ENCODE measurements at places on chromosomes 3 and 15. TPM values are rescaled to one million over a fixed set of nuclear protein-coding genes. Genes with fewer than 3 reads are reported as not detected.

- DNase-seq = peak; percentile 43
Measured at GRCh38 chr3:45583021-45583851, 11.3 kb upstream of the LIMD1 start.

DNA sequence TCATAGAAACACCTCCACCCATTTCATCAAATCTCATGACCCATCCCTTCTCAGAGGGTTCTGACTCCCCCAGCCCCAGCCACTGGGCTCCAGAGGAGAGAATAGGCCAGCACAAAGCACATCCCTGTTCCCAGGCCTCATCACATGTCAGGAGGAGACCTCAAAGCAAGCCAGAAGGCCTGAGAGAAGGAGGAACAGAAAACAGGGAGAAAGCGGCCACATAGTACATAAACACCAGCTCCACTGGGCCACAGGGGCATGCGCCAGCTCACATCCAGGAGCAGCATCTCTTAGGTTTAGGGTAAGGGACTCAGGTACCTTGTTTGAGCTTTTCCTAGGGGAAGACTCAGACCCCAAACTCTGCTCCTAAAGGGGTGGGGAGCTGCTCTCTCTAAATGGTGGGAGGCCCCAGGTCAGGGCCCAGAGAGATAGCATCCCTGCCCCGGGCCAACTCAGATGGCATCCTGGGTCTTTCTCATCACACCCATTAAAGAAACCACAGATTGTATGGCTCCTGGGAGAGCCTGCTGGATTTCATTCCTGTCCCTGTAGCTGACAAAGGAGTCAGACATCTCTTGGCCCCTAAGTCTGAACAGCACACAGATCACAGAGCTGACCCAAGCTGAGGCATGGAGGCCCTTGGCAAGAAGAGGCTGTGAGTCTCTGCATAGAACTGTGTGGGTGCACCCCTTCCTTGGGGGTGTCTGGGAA lies 2.5 kb downstream of the SHF start:
- DNase-seq = no peak

DNA sequence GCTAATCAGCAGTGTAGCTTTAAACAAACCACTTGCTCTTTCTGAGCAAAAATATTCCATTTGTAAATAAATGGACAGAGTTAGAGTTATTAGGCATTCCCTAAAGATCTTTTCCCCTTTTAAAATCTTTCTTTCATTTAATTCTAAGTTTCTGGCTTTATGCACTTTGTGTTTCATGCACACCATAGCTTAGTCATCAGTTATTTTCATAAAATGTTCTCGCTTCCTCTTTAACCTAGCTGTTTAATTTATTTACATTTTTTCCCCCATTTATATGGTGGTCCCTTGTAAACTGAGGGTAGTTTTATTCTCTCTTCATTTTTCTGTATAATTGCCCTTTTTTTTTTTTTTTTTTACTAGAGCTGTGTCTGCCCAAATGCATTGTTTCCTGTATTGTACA lies 315.0 kb upstream of the LRRFIP2 start:
- no peak for DNase-seq

The SMAD3 gene
- 59.0 TPM for total RNA-seq

The AP3B2 gene
- 0.69 TPM for total RNA-seq

- no peak for DNase-seq
Measured at GRCh38 chr3:46576386-46576785, 10.3 kb upstream of the LRRC2 start.

DNA sequence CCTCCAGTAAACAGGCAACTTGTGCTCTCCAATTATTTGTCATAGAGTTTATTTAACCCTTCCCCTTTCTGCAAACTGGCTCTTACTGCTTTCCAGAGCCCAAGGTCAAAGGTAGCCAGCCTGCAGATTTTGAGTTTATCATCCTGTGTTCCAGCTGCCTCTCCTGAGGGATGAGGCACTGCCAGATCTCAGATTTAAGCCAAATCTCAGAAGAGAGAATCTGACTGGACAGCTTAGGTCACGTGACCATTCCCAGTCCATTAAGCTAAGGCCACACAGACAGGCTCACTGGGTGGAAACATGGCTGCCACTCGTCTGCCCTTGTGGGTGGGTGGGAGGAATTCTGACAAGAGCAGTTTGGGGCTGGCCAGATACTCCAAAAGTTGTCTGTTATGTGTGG lies 8.6 kb upstream of the SIAH2 start:
- DNase-seq = no peak

GRCh38 chr3:101884776-101885175 lies 35.5 kb downstream of the NFKBIZ start:
- DNase-seq = no peak
